Activated T-cell treated with anti-CD3 and anti-CD28 coated beads, Interleukin-2, amount 50 U/mL, for 1 hour (primary cell): ENCODE measurements at places on chromosomes 13 and 19.

DNA sequence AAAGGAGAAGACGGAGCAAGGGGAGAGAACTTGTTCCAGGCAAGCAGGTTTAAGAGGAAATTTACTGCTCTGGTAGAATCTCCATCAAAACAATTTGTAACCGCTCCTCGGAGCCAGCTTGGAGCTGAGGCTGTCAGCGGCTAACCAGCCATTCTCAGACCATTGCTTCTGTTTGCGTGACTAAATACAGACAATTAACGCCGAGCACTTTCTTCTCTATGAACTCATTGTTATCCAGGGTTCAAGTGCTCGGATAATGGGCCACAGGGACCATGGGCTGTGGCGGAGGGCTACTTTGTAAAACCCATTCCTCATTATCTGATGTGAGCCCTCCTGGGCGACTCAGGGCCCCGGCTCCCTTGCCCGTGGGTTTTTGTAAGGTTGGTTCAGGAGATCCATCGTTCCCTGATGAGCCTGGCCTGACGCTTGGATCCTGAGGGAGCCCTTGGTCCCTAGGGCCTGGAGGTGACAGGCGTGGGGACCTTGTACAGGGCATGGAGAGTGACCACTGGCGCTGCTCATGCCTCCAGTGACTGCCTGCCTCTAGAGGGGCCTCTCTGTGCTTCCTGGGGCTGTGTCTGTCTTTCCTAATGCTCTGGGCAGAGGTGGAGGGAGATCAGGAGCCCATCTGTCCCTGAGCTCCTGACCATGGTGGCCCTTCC, 61.5 kb upstream of the ZNF536 start:
- no peak for DNase-seq

DNA sequence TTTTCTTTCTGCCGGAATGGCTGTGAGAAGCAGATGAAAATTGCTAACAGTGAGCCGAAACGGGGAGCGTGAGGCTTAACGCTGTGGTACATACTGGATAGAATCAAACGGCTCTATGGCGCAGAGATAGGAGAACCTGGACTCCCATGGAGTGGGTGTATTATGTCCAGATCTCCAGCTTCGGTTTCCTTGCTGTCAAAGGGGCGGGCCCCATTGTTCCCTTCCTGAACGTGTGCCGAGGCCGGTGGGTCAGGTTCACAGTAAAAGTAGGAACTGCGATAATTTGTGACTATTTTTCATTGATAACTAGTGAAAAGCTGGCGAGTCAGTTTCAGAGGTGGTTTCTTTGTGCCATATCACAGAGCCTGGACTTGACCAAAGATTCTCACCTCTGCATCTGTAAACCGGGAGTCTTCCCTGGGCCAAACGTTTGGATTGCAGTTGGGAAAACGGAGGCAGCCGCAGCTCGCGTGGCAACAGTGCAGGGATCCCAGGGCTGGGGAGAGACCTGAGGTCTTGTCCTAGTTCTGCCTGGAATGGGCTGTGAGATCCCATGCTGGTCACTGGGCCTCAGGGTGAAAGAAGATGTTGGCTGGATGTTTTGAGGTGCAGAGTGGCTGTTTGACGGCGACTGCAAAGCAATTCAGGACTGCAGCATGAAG, 752 bp downstream of the RPL18A start:
- no peak for DNase-seq

- DNase-seq, result no peak
These were observed 6.8 kb upstream of the DGKH start for GRCh38 chr13:42041684-42042035.

- no peak for DNase-seq
These were observed 70.2 kb downstream of the DIAPH3 start for GRCh38 chr13:60093425-60094019.

DNA sequence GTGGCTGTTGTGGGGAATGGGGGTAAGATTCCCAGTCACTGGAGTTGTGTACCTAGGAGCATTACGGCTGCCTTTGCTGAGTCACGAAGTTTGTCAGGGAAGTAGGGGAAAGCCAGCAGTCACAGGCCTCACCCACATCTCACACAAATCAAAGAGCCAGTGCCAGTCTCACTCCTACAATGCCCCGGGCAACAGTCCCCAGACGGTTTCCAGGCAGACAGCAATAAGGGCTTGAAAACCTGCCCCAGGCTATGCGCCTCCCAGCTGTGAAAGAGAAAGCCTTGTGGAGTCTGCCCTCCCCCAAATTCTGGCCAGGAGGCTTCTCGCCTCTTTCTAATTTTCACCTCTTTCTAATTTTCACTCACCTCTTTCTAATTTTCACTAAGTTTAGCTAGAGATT, 142.3 kb upstream of the EDNRB start:
- DNase-seq, result no peak

DNA sequence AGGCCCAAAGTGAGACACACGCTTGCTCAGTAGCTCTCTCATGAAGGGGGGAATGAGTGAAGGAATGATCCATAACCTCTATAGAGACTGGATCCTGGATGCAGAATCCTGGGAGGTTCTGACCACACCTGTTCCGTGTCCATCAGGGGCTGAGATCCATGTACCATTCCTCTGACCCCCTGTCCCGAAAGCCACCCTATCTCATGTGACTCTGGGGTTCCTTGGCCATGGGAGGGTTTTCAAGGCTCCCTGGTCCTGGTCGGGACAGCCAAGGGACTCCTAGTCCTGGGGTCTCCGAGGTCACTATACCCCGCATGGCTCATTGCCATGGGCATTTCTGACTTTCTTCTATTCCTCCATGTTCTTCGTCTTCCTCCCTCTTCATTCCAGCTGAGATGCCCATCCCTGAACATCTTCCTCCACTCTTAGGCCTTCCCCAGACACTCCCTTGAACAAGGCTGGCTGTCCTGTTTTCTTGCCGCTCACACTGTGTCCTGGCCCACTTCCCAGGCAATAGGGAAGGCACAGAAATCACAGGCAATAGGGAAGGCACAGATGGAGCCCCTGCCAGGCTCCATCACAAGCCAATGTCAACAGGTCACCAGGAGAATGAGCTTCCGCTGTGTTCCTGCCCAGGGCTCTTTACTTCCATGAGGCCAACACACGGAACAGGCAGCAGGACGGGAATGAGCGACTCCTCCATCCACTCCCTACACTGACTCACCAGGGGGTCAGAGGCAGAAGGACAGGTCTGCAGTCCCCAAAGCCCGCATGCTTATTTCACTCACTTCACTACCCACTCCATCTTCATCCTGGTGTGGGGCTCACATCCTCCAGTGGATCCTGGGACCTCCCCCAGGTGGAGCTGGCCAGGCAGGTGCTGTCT, 3.2 kb downstream of the CEACAM5 start:
- DNase-seq, result no peak

DNA sequence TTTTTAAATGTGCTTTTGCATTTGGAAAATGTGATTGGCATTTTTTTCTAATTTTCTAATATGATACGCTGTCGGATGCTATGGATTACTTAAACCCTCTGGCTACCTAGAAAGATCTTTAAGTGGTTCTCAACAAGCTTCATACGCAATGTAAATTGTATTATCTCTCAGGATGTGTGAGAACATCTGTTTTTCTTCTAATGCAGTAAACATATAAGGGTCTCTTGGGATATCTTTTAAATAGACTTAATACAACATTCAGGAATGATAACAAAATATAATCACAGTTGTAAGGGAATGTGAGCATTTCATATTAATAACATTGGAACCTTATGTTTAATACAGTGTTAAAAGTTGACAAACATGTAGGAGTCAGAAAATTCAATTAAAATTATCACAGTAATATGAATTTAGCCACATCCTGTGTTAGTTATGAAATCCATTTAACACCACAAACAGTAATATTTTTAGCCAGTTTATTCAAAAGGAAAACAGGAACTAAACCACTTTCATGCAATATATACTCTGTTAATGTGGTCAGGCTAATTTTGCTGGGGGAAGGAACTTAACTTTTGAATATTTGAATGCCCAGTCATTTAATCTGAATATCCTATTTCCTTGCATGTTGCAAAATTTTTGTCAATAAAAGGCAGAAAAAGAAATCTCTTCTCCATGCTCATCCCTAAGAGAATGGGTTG, 15.0 kb upstream of the ALOX5AP start:
- DNase-seq, result no peak
